Astrocyte (in vitro differentiated cells and primary cell): ENCODE measurements at places on chromosomes 4 and X.

DNA sequence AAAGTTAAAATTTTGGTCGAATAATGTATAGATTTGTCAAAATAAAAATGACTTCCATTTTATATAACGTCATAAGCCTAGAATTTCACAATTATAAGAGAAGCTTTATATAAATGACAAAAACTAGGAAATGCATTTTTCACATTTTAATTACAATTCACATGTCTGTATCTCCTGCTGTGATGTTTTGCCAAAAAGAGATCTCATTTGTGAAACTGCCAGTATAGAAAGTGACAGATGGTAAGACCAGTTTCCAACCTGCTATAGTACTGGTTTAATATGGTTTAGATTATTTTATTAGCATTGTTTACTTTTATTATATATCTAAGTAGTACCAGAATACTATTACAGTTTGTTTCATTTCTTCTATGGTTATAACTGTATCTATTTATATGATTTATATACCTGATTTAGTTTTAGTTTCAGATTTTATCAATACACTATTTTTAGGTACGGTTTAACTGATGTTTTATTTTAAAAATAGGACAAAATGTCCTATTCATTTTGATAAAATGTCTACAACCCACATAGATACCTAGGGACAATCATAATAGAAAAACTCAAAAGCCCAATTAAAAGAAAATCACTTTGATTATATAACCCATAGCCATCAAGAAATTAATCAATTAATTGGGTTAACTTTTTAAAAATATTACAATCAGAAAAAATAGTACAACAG lies 5.4 kb upstream of the CCSER1 start:
- no peaks in the 10 kb centered on the region for H3K36me3 ChIP-seq
- no peak overlapping the region for H3K4me3 ChIP-seq
- no peaks in the 10 kb centered on the region for H3K4me1 ChIP-seq
- no peak overlapping the region for H3K27ac ChIP-seq
- no peaks in the 10 kb centered on the region for H3K27me3 ChIP-seq
- no peak for DNase-seq

DNA sequence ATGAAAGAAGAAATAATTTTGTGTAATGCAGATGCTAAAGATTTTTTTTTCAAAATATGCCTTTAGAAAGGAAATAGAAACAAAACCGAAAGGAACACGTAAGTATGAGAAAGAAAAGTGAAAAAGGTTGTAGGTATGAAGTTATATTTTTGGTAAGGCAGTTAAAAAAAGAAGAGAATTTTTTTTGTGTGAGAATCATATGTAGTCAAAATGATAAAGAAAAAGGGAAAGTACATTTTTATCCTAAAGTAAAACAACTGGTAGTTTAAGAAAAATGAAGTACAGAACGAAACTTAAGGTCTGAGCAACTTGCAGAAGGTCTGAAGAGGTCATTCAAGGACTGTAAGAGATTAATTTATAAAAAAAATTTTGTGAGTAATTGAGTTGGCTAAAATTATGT lies 164.0 kb upstream of the TRAM1L1 start:
- no peaks in the 10 kb centered on the region for H3K4me1 ChIP-seq
- no peak overlapping the region for H3K27ac ChIP-seq
- no peak for DNase-seq

DNA sequence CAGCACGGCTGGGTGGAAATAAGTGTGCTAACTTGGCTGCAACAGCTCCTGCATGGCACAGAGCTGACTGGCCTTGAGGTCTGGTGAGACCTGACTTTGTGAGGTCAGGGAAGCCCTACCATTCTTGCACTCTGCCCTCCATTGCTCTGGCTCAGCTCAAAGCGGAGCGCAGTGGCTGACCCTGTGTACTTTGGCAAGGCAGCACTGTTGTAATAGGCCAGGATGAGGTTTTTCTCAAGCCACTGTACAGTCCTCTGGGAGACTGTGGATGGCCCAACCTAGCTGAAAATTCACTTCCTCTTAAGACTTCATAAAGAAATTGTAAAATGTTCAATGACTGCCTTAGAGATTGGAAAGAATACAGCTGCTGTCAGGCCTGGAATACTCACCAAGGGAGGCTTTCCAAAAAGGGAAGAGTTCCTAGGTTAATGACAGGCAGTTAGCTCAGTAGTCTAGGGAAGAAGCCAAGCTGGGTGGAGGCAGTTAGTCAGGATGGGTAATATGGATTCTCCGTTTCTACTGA lies 129.8 kb downstream of the GUCY2F start:
- DNase-seq = no peak
- H3K4me3 ChIP-seq = no peak overlapping the region
- no peaks in the 10 kb centered on the region for H3K36me3 ChIP-seq

DNA sequence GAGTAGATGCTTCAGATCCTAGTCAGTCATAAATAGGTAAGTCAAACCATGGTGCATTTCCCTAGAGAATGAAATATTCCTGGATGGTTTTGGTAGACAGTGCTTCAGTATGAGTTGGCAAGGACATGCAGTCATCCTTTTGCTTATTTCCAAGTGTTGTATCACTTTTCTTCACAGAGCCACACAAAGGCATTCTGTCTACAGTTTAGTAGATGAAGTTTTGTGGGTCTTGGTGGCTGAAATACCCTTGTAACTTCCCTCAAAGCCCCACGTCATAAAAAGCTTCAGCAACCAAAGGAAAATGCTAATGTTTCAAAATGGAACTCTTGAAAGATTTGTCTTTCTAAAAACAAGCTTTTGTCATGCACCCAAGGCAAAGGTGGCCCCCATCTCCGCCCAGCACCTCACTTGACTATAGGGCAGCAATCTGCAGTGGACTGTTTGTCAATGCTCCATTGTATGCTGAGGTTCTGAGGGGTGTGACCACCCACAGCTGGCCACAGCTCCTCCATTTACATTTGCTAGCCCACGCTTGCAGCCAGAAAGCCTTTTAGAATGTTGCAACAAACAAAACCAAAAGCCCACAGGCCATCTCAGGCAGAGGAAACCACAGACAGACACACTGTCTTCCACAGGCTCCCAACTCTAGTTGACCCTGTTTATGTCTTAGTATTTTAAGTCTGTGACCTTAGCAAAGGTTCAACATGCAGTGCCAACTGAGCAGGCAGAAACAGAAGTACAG lies 87.1 kb upstream of the FAM9C start:
- peaks cover 4% of the 10 kb centered on the region for H3K4me1 ChIP-seq
- H3K36me3 ChIP-seq = no peaks in the 10 kb centered on the region
- H3K27me3 ChIP-seq = no peaks in the 10 kb centered on the region
- no peak overlapping the region for H3K27ac ChIP-seq
- no peak overlapping the region for H3K4me3 ChIP-seq

- DNase-seq = no peak
- H3K4me3 ChIP-seq = no peak overlapping the region
Observed at GRCh38 chr4:81796790-81797528, 325.3 kb upstream of the RASGEF1B start.

- no peak overlapping the region for H3K27ac ChIP-seq
- H3K4me1 ChIP-seq = no peaks in the 10 kb centered on the region
- H3K27me3 ChIP-seq = no peaks in the 10 kb centered on the region
- no peaks in the 10 kb centered on the region for H3K36me3 ChIP-seq
- H3K4me3 ChIP-seq = no peak overlapping the region
Observed at GRCh38 chr4:184282251-184282713, 64.6 kb upstream of the ENPP6 start.

DNA sequence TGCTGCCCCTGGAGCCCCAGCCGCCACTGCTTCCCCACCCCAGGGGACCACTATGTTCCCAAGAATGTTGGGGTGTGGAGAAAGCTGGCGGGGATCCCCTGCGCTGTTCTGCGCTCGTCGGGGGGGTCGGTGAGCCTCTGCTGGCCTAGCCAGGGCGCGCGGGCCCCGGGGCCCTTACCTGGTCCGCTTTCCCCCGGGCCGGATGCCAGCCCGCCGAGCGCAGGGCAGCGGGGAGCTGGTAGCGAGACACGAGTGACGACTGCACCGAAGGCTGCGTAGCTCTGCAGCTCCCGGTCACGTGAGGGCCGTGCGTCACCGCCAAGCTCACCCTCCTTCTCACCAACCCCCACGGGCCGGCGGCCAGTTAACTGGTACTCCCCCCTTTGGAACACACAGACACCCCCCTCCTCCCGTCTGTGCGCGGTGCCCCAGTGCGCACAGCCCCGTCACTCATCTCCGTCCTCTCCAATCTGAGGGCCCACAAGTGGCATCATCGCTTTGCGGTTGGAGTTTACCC lies at the start of gene BEX1:
BEX1 (minus strand) TSS at position 254 of the 517 bp plus-strand sequence. CDS start 897 bp downstream, outside the sequence.
- H3K27ac ChIP-seq = peak within 1 kb of the TSS; percentile 42
- no peaks in the 10 kb centered on the region for H3K36me3 ChIP-seq
- H3K4me3 ChIP-seq = peak within 1 kb of the TSS; percentile 34
- no peaks in the 10 kb centered on the region for H3K27me3 ChIP-seq

DNA sequence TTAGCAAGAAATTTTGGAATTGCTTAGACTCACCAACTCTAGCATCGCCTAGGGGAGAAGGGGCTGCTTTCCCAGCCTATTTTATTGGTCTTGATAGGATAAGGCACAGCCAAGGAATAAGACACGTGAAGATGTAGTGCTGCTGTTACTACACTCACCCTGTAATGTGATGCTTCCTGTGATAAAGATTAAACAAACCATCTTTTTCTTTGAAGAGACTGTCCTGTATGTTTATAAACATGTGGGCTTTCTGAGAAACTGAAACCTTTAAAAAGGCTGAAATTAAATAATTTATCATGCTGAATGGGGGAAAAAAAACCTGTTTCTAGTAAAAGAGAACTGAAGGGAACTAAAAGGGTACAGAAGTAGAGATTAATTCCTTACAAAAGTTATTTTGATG lies 13.2 kb downstream of the TAPT1 start:
- H3K4me3 ChIP-seq = no peak overlapping the region
- H3K4me1 ChIP-seq = no peaks in the 10 kb centered on the region
- H3K27me3 ChIP-seq = no peaks in the 10 kb centered on the region
- H3K36me3 ChIP-seq = no peaks in the 10 kb centered on the region
- DNase-seq = no peak

GRCh38 chrX:39470588-39471407 lies 627.0 kb downstream of the BCOR start:
- no peaks in the 10 kb centered on the region for H3K36me3 ChIP-seq
- H3K4me3 ChIP-seq = no peak overlapping the region
- H3K4me1 ChIP-seq = peaks cover 5% of the 10 kb centered on the region
- no peak overlapping the region for H3K27ac ChIP-seq

DNA sequence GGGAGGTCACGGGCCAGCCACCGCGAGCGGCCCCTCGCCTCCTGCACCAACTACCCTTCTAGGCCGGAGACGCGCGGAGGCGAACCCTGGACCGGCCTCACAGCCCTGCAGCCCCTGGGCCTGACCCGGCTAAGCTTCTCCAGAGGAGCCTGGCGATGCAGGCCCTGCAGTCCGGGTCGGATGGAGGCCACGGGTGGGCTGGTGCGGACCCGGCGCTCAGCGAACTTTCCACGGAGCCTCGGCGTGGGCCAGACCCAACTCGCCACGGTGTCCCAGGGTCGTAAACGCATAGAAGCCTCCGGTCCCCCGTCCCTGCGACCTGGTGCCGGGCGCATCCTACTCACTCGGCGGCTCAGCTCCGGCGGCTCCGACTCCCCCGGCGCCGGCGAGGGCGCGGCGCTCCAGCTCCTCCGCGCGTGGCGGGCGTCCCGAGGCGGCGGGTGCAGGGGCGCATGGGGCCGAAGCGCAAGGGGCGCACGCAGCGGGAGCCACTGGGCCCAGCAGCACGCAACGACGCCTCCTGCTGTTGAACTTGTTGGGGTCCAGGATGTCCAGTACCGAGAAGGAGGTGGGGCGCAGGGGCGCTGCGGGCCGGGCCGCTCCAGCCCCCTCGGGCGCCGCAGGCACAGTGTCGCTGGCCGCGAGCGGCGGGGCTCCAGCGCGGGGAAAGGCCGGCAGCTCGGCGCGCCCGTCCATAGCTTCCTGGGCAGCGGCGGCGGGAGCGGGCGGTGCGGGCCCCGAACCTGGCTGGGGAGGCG lies 427 bp downstream of the NKX1-1 start:
- peaks cover 52% of the 10 kb centered on the region for H3K27me3 ChIP-seq
- H3K36me3 ChIP-seq = no peaks in the 10 kb centered on the region
- H3K27ac ChIP-seq = no peak overlapping the region
- no peak for DNase-seq
- H3K4me3 ChIP-seq = no peak overlapping the region

- H3K4me1 ChIP-seq = peaks cover 3% of the 10 kb centered on the region
- H3K27me3 ChIP-seq = peaks cover 53% of the 10 kb centered on the region
- H3K4me3 ChIP-seq = peak overlapping the region; percentile 42
- no peaks in the 10 kb centered on the region for H3K36me3 ChIP-seq
- H3K27ac ChIP-seq = no peak overlapping the region
- no peak for DNase-seq
Observed at GRCh38 chr4:4386296-4386735, 586 bp upstream of the NSG1 start.

GRCh38 chr4:184052616-184053015 lies 147.5 kb downstream of the STOX2 start:
- no peaks in the 10 kb centered on the region for H3K4me1 ChIP-seq
- no peak overlapping the region for H3K27ac ChIP-seq
- no peak overlapping the region for H3K4me3 ChIP-seq

GRCh38 chr4:145613566-145614232 lies 5.5 kb upstream of the MMAA start:
- no peak overlapping the region for H3K27ac ChIP-seq
- H3K4me3 ChIP-seq = no peak overlapping the region
- no peaks in the 10 kb centered on the region for H3K36me3 ChIP-seq
- no peak for DNase-seq
- peaks cover 6% of the 10 kb centered on the region for H3K4me1 ChIP-seq
- no peaks in the 10 kb centered on the region for H3K27me3 ChIP-seq

GRCh38 chrX:131399678-131400428 lies 110.7 kb upstream of the IGSF1 start:
- no peaks in the 10 kb centered on the region for H3K27me3 ChIP-seq
- H3K27ac ChIP-seq = no peak overlapping the region

- no peak for DNase-seq
- no peak overlapping the region for H3K4me3 ChIP-seq
- H3K4me1 ChIP-seq = no peaks in the 10 kb centered on the region
- H3K27me3 ChIP-seq = no peaks in the 10 kb centered on the region
Observed at GRCh38 chr4:14131335-14131734, 503.8 kb upstream of the BOD1L1 start.

DNA sequence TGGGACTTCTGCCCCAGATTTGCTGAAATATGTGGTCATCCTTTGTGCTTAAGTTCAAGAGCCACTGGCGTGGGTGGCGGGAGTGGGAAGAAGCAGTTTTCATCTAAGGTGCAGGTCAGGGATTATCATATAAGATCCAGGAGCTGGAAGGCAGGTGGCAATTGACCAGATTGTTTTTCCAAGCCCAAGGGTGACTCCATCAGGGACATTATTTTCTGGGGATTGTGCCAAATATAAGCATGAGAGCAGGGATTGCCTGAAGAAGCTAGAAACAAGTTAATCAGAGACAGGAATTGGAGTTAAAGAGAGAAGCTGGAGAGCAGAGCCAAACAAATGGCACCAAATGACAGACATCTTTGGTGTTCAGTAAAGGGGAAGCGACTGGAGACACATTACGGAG lies 19.4 kb upstream of the SEL1L3 start:
- no peak overlapping the region for H3K27ac ChIP-seq
- H3K27me3 ChIP-seq = no peaks in the 10 kb centered on the region
- DNase-seq = no peak
- H3K4me3 ChIP-seq = no peak overlapping the region

DNA sequence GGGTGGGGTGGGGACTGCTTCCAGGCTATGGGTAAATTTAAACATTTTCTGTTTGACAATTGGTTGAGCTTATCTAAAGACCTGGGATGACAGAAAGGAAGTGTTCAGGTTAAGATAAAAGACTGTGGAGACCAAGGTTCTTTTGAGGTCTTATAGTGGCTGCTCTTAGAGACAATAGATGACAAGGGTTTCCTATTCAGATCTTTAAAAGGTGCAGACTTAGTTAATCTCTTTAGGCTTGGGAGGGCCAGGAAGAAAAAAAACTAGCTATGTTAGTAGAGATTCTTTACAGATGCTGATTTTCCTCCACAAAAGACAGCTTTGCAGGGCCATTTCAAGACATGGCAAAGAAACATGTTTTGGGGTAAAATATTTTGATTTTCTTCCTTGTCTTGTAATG lies 972.5 kb downstream of the CCSER1 start:
- H3K27ac ChIP-seq = no peak overlapping the region
- H3K36me3 ChIP-seq = no peaks in the 10 kb centered on the region
- H3K4me1 ChIP-seq = no peaks in the 10 kb centered on the region
- no peak for DNase-seq
- no peaks in the 10 kb centered on the region for H3K27me3 ChIP-seq
